ENCODE measurements at places on chromosomes 1 and 21.

DNA sequence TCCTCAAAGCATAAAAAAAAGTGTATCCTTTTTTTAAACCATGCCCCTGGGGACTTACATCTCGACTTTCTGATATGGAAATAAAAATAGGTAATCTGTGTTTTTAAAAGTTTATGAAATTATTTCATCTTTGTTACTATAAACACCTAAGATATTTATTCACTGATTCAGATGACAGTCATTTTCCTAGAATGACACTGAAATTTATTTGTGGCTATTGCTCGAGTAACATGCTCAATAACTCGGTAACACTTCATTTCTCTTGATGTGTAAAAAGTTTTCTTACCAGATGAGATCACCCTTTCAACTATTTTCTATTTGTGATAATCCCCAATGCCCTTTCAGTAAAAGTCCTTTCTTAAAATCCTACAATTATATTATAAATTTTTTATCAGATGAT, 495.8 kb downstream of the TTLL7 start:
- DNase-seq, result no peak

DNA sequence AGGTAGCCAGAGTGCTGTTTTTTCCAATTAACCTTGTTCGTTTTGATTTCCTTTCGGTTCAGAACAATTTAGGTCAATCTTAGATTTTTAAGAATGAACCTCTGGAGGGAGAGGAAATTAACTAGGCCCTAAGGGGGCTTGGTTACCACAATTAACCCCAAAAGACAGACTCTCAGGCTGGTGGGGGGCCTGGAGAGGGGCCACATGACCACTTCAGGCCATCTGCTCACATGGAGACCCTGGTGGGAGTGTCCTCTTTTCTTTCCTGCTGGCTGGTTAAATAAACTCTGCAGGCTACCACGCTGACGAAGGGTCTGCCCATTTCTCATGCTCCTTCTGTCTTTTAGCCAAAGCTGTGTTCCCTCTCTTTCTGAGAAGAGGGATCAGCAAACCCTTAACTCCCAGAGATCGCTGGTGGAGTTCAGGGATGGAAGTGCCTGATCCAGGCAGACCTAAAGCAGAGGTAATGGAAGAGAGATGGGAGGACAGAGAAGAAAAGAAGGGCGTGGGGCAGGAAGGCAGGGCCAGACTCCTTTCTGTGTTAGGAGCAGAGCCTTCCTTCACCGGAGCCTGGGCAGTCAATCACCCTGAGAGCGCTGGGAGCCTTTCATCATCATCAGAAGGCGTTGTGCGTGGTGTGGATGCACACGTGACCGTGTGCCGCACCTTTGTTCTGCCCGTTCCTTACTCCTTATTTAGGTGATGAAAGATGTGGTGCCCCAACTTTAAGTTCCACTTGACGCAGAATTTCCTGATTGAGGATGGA, 58.5 kb downstream of the KIF26B start:
- no peak for DNase-seq

DNA sequence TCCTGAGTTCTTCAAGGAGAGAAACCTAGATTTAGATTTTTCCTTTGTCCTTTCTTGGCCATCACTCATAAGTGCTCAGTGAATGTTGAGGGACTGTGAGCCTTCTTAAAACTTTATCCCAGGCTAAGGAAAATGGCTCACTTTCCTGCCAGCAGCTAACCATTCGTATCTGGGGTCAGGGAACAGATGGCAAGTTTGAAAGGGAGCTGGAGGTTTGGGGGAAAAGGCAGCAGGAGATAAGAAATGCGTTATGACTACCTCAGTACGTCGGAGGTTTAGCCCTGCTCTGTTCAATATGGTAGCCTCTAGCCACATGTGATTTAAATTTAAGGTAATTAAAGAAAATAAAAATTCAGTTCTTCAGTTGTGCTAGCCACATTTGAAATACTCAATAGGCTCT, 13.3 kb downstream of the RRP15 start:
- DNase-seq, result no peak

- DNase-seq, result no peak
Measured at GRCh38 chr1:41806472-41807155, 112.1 kb downstream of the HIVEP3 start.

DNA sequence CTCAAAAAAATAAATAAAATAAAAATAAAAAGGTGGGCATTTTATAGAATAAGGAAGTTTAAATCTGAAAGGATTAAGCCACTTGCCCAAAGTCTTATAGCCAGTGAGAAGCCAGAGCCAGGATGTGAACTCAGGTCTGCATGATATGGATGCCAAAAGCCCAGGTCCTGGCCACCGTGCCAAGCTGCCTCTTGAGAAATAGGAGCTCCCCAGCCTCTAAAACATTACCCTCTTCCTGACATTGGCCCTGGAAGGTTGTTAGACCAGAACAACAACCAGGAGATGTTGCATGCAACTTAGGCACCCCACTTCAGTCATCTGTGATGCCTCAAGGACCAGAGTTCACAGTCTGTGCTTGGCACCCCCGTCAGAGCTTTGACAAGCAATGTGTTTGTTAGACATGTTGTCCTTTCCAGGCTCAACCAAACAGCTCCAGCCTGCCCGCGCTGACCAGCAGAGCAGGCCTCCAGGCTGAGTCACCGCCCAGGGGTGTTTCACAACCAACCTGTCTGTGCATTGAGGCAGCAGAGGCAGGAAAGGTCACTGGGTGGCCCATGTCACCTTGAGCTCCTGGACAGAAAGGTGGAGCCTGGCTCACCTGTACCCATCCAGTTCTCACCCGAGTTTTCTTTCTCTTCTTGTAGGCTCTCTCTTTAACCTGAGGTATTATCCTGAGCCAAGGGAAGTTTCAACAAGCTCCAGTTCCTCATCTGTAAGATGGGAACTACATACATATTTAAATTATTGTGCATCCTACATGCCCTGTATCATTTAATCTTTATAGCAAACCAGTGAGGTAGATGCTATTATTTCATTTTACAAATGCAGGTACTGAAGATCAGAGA, 14.9 kb upstream of the MED18 start:
- DNase-seq, result no peak

GRCh38 chr1:85983316-85983715, 173.3 kb downstream of the COL24A1 start:
- DNase-seq, result no peak

DNA sequence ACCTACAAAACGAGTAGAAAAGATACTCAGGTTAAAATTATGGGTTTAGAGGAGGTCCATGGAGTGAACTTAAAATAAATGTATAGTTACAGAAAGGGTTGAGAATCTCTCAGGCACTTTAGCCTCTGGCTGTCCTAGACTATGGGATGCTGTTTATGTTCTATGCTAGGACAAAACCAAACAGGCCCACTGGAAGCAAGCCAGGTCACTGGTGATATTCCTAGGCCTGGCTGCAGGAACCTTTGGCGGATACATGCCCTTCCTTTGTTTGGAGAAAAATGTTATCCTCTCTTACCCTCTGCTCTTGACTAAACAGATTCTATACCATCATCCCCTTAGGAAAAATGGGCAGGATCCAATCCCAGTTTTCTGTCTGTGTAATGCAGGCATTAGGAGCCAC, 90.7 kb upstream of the DUSP10 start:
- no peak for DNase-seq

- no peak for DNase-seq
Measured at GRCh38 chr1:224519874-224520273, 85.3 kb upstream of the WDR26 start.

GRCh38 chr1:172883387-172883791, 167.4 kb downstream of the TNFSF18 start:
- DNase-seq, result no peak

GRCh38 chr1:53393325-53393792, 65.5 kb upstream of the LRP8 start:
- DNase-seq, result peak; percentile 41

GRCh38 chr1:61171346-61171745, 89.0 kb downstream of the NFIA start:
- DNase-seq, result no peak

GRCh38 chr1:175564723-175565122, 178.7 kb downstream of the TNR start:
- no peak for DNase-seq

DNA sequence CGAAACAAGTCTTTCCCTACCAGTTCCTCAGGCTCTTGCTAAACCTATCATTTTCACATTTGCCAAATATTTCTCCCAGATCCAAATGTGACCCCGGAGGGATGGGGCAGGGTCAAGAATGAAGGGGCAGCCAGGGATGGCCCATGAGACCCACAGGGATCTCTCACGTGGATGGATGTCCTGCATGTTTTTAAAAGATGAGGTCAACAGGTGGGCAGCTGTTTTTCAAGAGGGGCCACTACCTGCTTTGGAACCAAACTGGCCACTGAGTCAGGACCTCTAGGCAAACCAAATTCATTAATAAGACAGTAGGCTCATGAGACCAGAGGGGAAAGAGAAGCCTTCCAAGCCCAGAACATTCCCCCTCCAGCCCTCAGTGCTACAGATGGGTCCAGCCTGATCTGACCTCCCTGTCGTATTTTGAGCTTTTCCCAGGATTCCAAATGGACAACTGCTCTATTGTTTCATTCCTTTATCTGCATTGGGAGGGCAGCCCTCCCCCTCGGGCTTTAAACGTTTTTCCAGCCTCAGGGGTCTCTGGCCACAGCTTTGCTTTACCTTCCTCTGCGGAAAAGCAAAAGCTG, 252.5 kb upstream of the IRF2BP2 start:
- DNase-seq, result no peak

- DNase-seq, result no peak
Measured at GRCh38 chr1:179187735-179188471, 41.6 kb downstream of the ABL2 start.

- no peak for DNase-seq
Measured at GRCh38 chr1:244758708-244759107, 76.8 kb upstream of the COX20 start.

- DNase-seq, result no peak
Measured at GRCh38 chr1:232183266-232183800, 446.6 kb downstream of the SIPA1L2 start.

DNA sequence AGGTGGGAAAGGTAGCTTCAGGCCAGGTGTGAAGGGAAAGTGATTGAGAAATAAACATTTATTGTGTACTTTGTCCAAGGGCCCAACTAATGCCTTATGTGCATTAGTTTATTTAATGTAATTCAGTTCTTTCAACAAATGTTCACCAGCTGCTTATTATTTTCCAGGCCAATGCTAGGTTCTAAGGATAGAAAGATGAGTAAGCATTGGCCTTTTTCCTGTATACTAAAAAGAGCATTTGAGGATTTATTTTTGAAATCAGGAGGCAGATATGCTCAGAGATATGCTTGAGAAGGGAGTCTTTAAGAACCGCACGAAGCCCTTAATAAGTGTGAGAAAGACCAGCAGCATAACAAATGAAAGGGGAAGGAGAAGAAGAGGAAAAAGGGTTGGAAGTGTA, 32.0 kb downstream of the CLCA1 start:
- no peak for DNase-seq
